Hepatic stellate cell (primary cell): ENCODE measurements at places on chromosomes 3 and 15.

DNA sequence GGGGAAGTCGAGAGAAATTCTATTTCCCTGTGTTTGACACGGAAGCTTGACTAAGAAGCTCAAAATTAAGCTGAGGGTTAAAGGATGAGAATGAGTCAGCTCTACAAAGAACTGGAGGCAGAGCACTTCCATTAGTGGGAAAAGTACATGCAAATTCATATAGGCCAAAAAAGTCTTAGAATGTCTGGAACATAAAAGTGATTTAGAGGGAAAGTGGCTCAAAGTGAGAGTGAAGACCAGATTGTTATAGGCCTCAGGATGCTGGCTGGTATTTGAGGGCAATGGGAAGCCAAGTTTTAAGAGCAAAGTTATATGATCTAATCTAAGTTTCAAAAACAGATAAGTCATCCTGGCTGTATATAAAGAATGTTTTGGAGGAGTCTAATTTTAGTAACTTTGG, 857.3 kb downstream of the NAALADL2 start:
- DNase-seq = peak; percentile 6

DNA sequence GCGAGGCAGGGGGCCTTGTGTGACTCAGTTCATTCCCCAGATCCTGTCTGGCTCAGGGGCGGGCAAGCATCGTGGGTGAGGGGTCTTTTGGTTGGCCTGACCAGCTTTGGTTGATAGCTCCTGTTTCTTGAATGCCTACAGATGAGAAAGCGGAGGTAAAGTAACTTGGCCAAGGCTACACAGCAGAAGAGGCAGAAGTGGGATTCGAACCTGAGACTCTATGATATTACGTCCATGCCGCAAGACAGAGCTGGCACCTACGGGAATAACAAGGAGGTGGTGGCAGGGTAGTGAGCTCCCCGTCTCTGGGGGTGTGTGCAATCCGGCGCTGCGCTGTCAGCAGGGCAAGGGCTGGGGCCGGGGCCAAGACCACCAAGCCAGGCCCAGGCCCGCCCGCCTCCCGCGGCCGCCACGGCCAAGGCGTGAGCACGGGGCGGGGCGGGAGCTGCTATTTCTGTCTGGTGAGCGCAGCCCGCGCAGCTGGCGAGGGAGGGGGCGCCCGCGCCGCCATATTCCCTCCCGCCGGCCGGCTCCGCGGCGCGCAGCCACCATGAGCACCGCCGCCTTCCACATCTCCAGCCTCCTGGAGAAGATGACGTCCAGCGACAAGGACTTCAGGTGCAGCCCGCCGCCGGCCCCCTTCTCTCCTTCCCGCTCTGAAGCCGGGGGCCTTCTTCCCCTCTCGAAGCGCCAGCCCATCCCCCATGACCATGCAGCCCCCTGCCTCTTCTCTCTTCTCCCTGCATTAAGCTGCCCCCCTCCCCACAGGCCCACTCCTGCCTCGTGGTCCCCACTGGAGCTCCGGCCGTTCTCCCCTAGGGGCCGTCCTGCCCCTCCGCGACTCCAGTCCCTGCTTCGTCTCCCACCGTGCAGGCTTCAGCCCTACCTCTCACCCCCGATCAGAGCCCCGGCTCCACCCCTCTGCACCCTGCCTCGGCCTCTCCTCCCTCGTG, at the start of gene CAND2:
Gene CAND2 (plus strand): TSS at position 510 of the 953 bp plus-strand sequence. CDS start 41 bp downstream, at position 551.
- peak; percentile 40 for DNase-seq

DNA sequence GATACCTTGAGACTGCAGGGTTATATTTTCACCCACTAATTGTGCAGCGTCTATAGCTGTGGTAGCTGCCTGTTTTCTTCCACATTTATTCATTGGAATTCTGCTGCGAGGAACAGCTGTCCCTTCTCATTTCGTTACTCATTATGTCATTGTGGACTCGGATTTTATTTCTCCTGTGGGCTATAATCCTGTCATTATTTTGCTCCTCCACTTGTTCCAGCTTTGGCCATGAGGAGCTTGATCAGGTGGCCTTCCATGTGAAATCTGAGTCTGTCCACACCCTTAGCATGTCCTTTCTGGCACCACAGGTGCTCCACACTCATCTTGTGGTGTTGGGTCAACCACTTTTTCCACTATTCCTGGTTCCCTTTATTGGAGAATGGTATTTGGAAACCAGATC, 14.8 kb downstream of the LYSMD4 start:
- DNase-seq = no peak

GRCh38 chr3:37540786-37541185, 320.9 kb upstream of the CTDSPL start:
- no peak for DNase-seq

DNA sequence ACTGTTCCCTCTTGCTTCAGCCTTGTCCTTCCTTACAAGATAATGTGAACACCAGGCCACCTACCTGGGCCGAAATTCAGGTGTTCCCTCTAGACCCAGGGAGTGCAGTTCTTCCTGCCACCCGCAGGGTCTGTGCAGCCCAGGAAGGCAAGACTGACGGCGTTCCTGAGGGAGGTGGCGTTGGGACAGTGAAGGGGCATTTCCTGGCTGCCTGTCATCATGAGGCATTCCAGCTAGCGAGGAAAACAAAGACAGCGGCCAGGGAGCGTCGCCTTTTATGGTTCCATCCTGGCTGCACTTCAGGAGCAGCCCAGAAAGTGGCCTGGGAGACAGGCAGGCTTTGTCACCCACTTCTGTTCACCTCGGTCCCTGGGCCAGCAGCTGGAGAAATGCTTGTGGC, 84.8 kb upstream of the WNT5A start:
- peak; percentile 53 for DNase-seq

DNA sequence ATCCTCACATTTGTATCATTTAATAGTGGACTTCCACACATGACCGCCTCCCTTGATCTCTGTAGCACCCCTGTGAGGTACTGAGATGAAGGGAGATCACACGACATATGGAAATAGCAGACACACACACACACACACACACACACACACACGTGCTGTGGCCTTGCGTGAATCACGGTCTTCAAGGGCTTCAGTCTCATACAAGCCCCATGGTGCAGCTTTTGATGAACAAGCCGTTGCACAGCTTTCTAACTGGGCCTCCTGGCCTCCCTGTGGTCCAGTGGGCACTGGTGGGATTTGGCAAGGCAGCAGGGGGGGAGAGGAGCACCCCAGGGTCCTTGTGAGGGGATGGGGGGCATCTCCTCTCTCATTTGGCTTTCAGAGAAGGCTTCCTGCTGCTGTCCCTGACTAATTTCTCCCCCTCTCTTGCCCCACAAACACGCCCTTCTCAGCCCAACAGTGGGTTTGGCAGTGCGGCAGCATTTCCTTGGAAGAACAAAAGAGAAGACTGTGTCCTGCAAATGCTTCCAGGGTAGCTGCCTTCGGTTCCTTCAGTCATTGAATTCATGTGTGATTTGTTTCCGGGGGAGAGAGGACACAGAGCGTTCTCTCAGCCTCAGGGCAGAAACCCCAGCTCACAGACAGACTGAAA, 98.7 kb downstream of the SMAD6 start:
- DNase-seq = no peak

DNA sequence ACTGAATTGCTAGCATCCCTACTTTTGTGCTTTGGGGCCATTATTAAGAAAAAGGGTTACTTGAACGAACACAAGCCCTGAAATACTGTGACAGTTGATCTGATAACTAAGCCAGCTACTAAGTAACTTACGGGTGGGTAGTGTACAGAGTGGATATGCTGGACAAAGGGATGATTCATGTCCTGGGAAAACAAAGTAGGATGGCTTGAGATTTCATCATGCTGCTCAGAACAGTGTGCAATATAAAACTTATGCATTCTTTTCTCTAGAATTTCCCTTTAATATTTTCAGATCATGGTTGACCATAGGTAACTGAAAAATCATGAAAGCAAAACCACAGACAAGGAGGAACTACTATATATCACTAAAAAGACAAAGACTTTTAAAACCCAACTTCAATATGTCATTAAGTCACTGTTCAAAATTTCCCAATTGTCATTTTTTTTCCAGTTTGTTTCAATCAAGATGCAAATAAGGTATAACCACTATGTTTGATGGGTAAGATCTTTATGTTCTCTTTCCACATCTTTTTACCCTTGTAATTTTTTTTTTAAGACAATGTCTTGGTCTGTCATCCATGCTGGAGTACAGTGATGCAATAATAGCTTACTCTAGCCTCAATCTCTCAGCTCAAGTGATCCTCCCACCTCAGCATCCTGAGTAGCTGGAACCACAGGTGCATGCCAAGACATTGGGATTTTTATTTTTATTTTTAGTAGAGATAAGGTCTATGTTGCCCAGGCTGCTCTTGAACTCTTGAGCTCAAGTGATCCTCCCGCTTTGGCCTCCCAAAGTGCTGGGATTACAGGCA, 67.7 kb downstream of the IFT80 start:
- DNase-seq = peak; percentile 8

DNA sequence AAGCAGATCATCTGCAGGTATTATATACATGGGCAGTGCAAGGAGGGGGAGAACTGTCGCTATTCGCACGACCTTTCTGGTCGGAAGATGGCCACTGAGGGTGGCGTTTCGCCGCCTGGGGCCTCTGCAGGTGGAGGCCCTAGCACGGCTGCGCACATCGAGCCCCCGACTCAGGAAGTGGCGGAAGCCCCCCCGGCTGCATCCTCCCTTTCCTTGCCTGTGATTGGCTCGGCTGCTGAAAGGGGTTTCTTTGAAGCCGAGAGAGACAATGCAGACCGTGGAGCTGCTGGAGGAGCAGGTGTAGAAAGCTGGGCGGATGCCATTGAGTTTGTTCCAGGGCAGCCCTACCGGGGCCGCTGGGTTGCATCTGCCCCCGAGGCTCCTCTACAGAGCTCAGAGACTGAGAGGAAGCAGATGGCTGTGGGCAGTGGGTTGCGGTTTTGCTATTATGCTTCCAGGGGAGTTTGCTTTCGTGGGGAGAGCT, 639 bp downstream of the MKRN3 start:
- DNase-seq = no peak

GRCh38 chr3:85376131-85376530, 417.3 kb downstream of the CADM2 start:
- no peak for DNase-seq

- DNase-seq = no peak
These were observed 49.1 kb downstream of the FMN1 start for GRCh38 chr15:33145447-33145846.

- no peak for DNase-seq
These were observed 31.0 kb downstream of the P3H2 start for GRCh38 chr3:190089711-190090110.

- no peak for DNase-seq
These were observed 213.0 kb upstream of the FEZF2 start for GRCh38 chr3:62586356-62586755.

GRCh38 chr3:113261626-113262303, 50.4 kb downstream of the BOC start:
- no peak for DNase-seq

GRCh38 chr3:24687671-24688070, 193.0 kb upstream of the THRB start:
- DNase-seq = no peak

DNA sequence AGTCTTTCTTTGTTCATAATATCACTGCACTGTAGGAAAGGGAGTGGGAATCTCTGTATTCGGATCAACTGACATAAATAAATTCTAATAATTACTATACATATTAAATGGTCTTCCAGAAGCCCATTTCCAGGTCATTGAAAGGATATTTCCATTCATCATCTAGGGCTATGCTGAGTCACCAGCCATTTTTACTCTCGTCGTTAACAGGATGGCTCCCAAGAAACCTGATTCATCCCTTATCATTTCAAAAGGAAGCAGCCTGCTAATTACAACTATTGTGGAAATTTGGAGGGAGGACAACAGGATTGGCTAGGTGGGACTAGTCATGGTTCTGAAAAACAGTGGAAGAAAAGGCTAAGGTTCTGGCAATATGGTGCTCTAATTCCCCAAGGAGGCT, 13.6 kb downstream of the GMNC start:
- DNase-seq = no peak

DNA sequence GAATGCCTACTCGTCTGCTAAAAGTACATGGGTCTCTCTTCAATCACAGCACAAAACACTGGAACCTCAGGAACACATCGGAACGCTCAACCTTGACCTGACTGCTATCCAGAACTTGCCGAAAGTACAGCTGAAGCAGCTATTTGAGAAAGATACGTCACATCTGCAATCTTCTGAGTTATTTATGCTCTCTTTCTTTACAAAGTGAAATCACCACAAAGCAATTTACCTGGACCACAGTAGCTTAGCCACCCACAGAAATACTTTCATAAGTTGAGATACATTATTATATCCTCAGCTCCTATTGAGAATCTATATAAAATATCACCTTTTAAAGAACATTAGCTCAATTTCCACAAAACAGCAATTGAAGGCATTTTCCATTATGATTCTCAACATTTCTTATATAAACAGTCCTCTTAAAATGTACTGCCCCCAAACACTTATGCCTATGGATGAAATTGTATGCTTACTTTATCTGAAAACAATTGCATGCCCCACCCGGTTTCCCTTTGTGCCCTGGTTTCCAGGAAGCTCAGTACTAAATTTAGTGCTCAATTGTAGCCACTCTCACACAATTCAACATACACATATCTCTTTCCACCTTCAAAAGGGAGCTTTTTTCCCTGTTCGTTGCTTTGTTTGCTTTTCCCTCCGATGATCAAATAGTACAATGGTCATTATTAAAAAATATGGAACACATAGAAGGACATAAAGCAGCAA, 31.8 kb downstream of the HEG1 start:
- no peak for DNase-seq

DNA sequence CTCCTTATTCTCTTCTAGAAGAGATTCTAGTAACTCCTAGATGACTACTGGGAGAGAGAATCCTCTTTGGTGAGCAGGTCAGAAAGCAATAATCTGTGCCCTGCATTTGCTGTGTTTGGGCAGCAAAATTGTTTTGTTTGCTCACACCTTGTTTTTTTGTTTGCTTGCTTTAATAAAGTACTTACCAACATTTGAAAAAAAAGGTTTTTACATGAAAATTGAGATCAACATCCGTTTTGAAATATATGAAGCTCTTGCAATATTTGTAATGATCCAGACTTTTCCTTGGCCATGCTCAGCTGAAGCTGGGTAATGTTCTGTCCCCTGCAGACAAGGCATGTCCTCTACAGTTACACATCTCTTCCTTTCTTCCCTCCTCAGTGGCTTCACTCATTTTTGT, 62.2 kb downstream of the DIPK2A start:
- DNase-seq = no peak

GRCh38 chr3:140505876-140506275, 172.0 kb upstream of the TRIM42 start:
- DNase-seq = no peak

GRCh38 chr3:37899101-37899707, 37.5 kb downstream of the CTDSPL start:
- no peak for DNase-seq

GRCh38 chr3:109900783-109901182, 563.4 kb upstream of the DPPA4 start:
- DNase-seq = no peak

DNA sequence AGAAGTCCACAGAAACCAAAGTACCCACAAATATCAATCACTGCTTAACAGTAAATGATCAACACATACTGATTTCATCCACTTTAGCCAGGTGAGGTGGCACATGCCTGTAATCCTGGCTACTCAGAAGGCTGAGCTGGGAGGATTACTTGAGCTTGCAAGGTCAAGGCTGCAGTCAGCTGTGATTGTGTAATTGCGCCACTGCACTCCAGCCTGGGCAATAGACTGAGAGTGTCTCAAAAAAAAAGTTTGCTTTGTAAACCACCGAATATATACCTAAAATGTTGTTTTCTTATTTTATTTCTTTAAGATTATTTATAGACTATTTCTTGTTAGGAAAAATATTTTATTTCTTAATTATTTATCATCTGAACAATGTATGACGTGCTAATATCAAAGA, 8.7 kb upstream of the ATP13A4 start:
- no peak for DNase-seq

- DNase-seq = no peak
These were observed 64.8 kb downstream of the TRIM71 start for GRCh38 chr3:32882603-32883025.

- DNase-seq = no peak
These were observed 236.9 kb upstream of the IL12A start for GRCh38 chr3:159751752-159752151.
